ENCODE measurements at places on chromosomes 13 and 19. TPM values are rescaled to one million over a fixed set of nuclear protein-coding genes. Genes with fewer than 3 reads are reported as not detected.
A peak's percentile ranks its signal among the peaks of the same experiment; 100 is the strongest.

DNA sequence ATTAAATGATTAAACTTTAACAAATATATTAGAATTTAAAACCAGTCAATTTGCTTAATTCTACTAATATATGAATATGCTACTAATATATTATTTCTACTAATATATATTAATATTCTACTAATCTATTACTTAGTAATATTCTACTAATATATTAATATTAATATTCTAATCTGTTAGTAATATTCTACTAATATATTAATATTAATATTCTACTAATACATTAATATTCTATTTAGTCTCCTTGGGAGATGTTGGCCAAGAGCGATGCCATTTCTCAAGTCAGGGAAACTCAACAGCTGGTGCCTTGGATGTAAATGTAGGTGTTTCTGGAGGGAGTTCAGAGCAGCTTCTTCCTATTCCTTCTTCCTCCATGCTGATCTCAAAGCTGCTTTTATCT lies 259.2 kb upstream of the TMTC4 start:
- no peak overlapping the region for H3K4me3 ChIP-seq
- no peaks in the 10 kb centered on the region for H3K27me3 ChIP-seq
- no peaks in the 10 kb centered on the region for H3K4me1 ChIP-seq
- H3K36me3 ChIP-seq: no peaks in the 10 kb centered on the region

The FREM2 gene
- 22.2 TPM for total RNA-seq

The INSR gene
- 48.7 TPM for total RNA-seq

DNA sequence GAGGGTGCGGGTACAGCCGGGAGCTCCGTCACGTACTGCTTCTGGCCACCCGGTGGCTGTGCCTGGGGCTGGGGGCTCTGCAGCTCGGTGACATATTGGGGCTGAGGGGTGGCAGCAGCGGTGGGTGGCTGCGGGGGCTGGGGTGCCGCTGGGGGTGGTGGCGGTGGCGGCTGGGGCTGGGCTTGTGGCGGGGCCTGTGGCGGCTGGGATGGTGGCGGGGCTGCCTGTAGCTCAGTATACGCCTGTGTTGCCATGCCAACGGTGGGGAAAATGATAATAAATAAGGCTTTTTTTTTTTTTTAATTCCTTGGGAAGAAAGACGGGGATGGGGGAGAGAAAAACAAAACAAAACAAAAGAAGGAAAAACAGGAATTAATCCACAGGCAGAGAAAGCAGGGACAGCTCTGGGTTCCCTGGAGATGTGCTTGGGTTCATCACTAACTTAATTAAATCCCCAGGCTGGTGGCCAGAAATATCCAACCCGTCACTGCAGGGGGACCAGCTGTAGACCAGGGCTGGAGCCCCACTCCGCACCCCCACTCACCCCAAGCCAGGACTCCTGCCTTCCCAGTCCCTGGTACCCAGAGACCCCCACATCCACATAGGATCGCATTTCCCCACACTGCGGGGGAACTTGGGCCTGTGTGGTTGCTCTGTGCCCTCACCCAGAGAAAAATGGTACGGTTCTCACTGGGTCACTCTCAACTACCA lies 12.4 kb downstream of the RFX1 start:
- DNase-seq: no peak
- H3K27ac ChIP-seq: peak overlapping the region; percentile 45
- no peaks in the 10 kb centered on the region for H3K36me3 ChIP-seq
- H3K27me3 ChIP-seq: no peaks in the 10 kb centered on the region
- no peak overlapping the region for H3K4me3 ChIP-seq
- H3K4me1 ChIP-seq: peaks cover 6% of the 10 kb centered on the region

The CYP4F2 gene
- not detected for total RNA-seq

GRCh38 chr13:37118016-37118415 lies 12.6 kb upstream of the CSNK1A1L start:
- no peaks in the 10 kb centered on the region for H3K36me3 ChIP-seq
- no peak overlapping the region for H3K27ac ChIP-seq
- H3K4me3 ChIP-seq: no peak overlapping the region
- H3K4me1 ChIP-seq: 0 out of 2 replicates have a peak, but pooled peaks cover 2% of the 10 kb centered on the region
- no peak for DNase-seq

DNA sequence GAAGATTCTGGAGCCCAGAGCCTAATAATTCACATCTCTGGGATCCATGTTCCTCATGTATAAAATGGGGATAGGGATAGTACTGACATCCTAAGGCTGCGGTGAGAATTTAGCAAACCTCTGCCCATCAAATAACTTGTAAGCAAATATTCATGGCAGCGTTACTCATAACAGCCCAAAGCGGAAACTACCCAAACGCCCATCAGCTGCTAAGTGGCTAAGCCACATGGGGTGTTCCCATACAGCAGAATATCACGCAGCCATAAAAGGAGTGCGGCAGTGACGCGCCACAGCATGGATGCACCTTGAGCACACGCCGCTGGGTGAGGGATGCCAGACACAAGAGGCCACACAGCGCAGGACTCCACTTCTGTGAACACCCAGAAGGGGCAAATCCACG lies 19.7 kb downstream of the VRK3 start:
- DNase-seq: no peak
- H3K4me1 ChIP-seq: no peaks in the 10 kb centered on the region
- H3K27ac ChIP-seq: no peak overlapping the region
- H3K4me3 ChIP-seq: no peak overlapping the region
- peaks cover 3% of the 10 kb centered on the region for H3K36me3 ChIP-seq

DNA sequence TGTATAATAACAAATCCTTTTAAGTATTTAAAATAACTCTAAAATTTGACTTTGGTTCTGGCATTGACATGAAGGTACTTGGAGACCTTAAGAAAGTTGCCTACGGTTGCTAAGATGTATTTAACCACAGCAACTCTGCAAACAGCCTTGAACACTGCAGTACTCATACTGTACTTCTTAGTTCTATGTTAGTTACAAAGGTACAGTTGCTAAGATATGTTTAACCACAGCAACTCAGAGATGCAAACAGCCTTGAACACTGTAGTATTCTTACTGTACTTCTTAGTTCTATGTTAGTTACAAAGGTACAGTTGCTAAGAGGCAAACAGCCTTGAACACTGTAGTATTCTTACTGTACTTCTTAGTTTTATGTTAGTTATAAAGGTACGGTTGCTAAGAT lies 268.3 kb upstream of the MIR17HG start:
- no peaks in the 10 kb centered on the region for H3K36me3 ChIP-seq
- DNase-seq: no peak
- H3K27ac ChIP-seq: no peak overlapping the region
- H3K27me3 ChIP-seq: no peaks in the 10 kb centered on the region
- no peaks in the 10 kb centered on the region for H3K4me1 ChIP-seq

- no peak for DNase-seq
- no peaks in the 10 kb centered on the region for H3K4me1 ChIP-seq
- H3K27ac ChIP-seq: no peak overlapping the region
These were observed 20.0 kb upstream of the LGALS14 start for GRCh38 chr19:39684267-39684666.

The ANGPTL8 gene
- not detected for total RNA-seq

- no peak for DNase-seq
- H3K4me1 ChIP-seq: peaks cover 7% of the 10 kb centered on the region
- no peak overlapping the region for H3K4me3 ChIP-seq
- no peaks in the 10 kb centered on the region for H3K36me3 ChIP-seq
- no peaks in the 10 kb centered on the region for H3K27me3 ChIP-seq
- H3K27ac ChIP-seq: no peak overlapping the region
These were observed 1134.3 kb downstream of the SLITRK1 start for GRCh38 chr13:82747958-82748357.

The LILRB5 gene
- not detected for total RNA-seq

- H3K36me3 ChIP-seq: no peaks in the 10 kb centered on the region
- DNase-seq: no peak
- H3K27me3 ChIP-seq: no peaks in the 10 kb centered on the region
- no peaks in the 10 kb centered on the region for H3K4me1 ChIP-seq
- no peak overlapping the region for H3K27ac ChIP-seq
These were observed 354.9 kb upstream of the HTR2A start for GRCh38 chr13:47251771-47252170.

GRCh38 chr19:12000152-12000981 lies 35.1 kb downstream of the ZNF433 start:
- H3K27ac ChIP-seq: no peak overlapping the region
- DNase-seq: no peak

DNA sequence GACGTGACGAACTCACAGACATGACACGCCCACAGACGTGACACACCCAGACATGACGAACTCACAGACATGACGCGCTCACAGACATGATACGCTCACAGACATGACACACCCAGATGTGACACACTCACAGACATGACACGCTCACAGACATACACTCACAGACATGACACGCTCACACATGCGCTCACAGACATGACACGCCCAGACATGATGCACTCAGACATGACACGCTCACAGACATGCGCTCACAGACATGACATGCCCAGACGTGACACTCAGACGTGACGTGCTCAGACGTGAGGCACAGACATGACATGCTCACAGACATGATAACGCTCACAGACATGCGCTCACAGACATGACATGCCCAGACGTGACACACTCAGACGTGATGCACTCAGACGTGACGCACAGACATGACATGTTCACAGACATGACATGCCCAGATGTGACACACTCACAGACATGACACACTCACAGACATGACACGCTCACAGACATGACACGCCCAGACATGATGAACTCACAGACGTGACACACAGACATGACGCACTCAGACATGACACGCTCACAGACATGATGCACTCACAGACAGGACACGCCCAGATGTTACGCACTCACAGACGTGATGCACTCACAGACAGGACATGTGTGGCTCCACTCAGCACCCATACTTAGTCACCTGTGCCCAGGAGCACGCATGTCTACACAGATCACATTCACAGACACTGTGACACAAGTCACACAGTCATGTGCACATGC lies 8.1 kb downstream of the ERFL start:
- H3K27ac ChIP-seq: no peak overlapping the region
- H3K36me3 ChIP-seq: no peaks in the 10 kb centered on the region
- H3K27me3 ChIP-seq: peaks cover 95% of the 10 kb centered on the region
- H3K4me3 ChIP-seq: no peak overlapping the region
- DNase-seq: no peak

- H3K36me3 ChIP-seq: 0 out of 2 replicates have a peak, but pooled peaks cover 7% of the 10 kb centered on the region
- no peak overlapping the region for H3K27ac ChIP-seq
- no peaks in the 10 kb centered on the region for H3K27me3 ChIP-seq
- no peak for DNase-seq
- H3K4me3 ChIP-seq: no peak overlapping the region
- H3K4me1 ChIP-seq: no peaks in the 10 kb centered on the region
These were observed 6.1 kb downstream of the DOCK6 start for GRCh38 chr19:11256189-11256588.

DNA sequence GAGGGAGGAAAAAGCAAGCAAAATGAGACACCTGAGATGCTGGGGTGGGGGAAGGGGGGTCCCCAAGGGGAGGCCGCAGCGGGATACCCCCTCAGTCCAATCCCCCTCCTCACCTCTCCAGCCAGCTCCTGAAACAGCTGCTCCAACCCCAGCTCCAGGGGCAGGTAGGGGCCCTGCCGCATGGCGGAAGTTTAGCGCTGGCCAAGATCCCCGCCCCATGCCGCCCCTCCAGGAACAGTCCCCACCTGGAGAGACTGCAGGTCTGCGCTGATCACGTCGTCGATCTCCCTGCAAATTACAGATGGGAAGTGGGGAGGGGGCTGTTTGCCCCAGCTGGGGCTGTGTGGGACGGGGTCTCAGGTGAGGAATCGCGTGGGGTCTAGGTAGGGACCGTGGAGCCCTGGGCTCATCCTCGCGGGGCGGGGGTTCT lies 9.0 kb downstream of the CAPN12 start:
- peaks cover 16% of the 10 kb centered on the region for H3K36me3 ChIP-seq
- DNase-seq: peak; percentile 82
- peaks cover 15% of the 10 kb centered on the region for H3K27me3 ChIP-seq
- H3K27ac ChIP-seq: no peak overlapping the region

- no peak for DNase-seq
- no peak overlapping the region for H3K27ac ChIP-seq
- no peak overlapping the region for H3K4me3 ChIP-seq
These were observed 1.3 kb upstream of the ARHGAP45 start for GRCh38 chr19:1065606-1066109.

The TEX26 gene
- total RNA-seq: not detected

The FSD1 gene
- 58.8 TPM for total RNA-seq

GRCh38 chr13:67004511-67004910 lies 225.6 kb downstream of the PCDH9 start:
- no peaks in the 10 kb centered on the region for H3K4me1 ChIP-seq
- H3K27ac ChIP-seq: no peak overlapping the region
- no peak for DNase-seq
- H3K36me3 ChIP-seq: no peaks in the 10 kb centered on the region
- no peaks in the 10 kb centered on the region for H3K27me3 ChIP-seq

The TMEM145 gene
- 5.0 TPM for total RNA-seq

- H3K4me3 ChIP-seq: no peak overlapping the region
- H3K36me3 ChIP-seq: peaks cover 4% of the 10 kb centered on the region
These were observed 7.0 kb downstream of the GPR18 start for GRCh38 chr13:99250982-99251825.

- no peaks in the 10 kb centered on the region for H3K27me3 ChIP-seq
- no peak for DNase-seq
- H3K36me3 ChIP-seq: no peaks in the 10 kb centered on the region
- H3K4me1 ChIP-seq: no peaks in the 10 kb centered on the region
These were observed 2650.8 kb downstream of the PCDH9 start for GRCh38 chr13:64579331-64579730.

GRCh38 chr19:45063851-45064801 lies 12.2 kb downstream of the ZNF296 start:
- H3K36me3 ChIP-seq: peaks cover 23% of the 10 kb centered on the region
- H3K27me3 ChIP-seq: no peaks in the 10 kb centered on the region
- no peak for DNase-seq
- H3K4me3 ChIP-seq: no peak overlapping the region
- H3K4me1 ChIP-seq: no peaks in the 10 kb centered on the region
- H3K27ac ChIP-seq: no peak overlapping the region

DNA sequence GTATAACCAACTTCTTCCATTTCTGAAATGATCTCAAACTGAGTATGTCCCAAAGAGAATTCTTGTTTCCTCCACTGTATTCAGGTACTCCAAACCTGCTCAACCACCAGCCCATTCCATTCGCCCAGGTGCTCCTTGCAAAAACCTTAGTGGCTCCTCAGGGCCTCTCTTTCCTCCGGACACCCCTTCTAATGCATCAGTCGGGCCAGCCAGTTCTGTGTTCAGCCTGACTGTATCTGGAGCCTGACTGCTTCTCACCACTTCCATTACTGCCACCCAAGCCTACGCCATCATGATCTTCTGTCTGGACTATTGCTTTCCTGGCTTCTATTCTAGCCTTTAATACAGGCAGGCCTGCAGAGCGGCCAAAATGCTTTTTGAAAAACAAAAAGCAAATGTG lies 1.5 kb downstream of the PHF11 start:
- H3K27ac ChIP-seq: no peak overlapping the region
- H3K4me1 ChIP-seq: no peaks in the 10 kb centered on the region
- no peaks in the 10 kb centered on the region for H3K36me3 ChIP-seq
- no peak for DNase-seq
- 0 out of 2 replicates have a peak, but pooled peaks cover 2% of the 10 kb centered on the region for H3K27me3 ChIP-seq
- H3K4me3 ChIP-seq: no peak overlapping the region

Measured in H1 (cell line).